ENCODE measurements at places on chromosomes 7 and 10. TPM values are rescaled to one million over a fixed set of nuclear protein-coding genes. Genes with fewer than 3 reads are reported as not detected.

POLL gene
- polyA plus RNA-seq, result 34.1 TPM

IGF2BP3 gene
- 62.2 TPM for polyA plus RNA-seq

APBB1IP gene
- 1.4 TPM for polyA plus RNA-seq

HMX3 gene
- not detected for polyA plus RNA-seq

RHEB gene
- 116 TPM for polyA plus RNA-seq

AZGP1 gene
- 56.0 TPM for polyA plus RNA-seq

TMEM225B gene
- 1.5 TPM for polyA plus RNA-seq

PNLIPRP2 gene
- polyA plus RNA-seq, result not detected

KIF5B gene
- polyA plus RNA-seq, result 176 TPM

AOC1 gene
- polyA plus RNA-seq, result 44.4 TPM
